ENCODE measurements at places on chromosomes 3 and 15. TPM values are rescaled to one million over a fixed set of nuclear protein-coding genes. Genes with fewer than 3 reads are reported as not detected.

GRCh38 chr3:169432708-169433432 lies 230.6 kb downstream of the MECOM start:
- peaks cover 27% of the 10 kb centered on the region for H3K4me1 ChIP-seq
- DNase-seq, result no peak
- H3K36me3 ChIP-seq, result no peaks in the 10 kb centered on the region

DNA sequence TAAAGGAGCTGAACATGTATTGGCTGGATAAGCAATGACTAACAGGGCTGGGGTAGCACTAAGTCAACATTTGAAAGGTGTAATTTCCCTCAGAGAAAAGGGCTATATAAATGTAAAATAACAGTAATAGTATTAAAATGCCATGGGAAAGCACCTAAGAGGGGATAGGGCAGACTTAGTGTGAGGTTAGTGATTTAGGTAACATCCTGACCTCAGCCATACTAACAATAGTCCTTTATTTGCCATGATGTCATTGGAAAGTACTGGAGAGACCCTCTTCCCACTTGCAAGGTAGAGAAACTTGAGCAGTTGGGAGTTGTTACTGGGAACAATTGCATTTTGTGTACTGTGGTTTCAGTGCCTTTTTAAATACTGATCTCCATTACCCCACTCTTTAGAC lies 103.4 kb downstream of the LSAMP start:
- H3K4me3 ChIP-seq, result no peak overlapping the region
- no peak overlapping the region for H3K27ac ChIP-seq
- no peaks in the 10 kb centered on the region for H3K27me3 ChIP-seq

GRCh38 chr15:85755471-85755870 lies 39.3 kb downstream of the KLHL25 start:
- DNase-seq, result no peak
- H3K36me3 ChIP-seq, result peaks cover 3% of the 10 kb centered on the region

- no peaks in the 10 kb centered on the region for H3K4me1 ChIP-seq
- no peak overlapping the region for H3K27ac ChIP-seq
- H3K27me3 ChIP-seq, result peaks cover 62% of the 10 kb centered on the region
- no peaks in the 10 kb centered on the region for H3K36me3 ChIP-seq
These were observed 12.7 kb downstream of the LCMT2 start for GRCh38 chr15:43317566-43318184.

Gene MAP1A
- 13.9 TPM for total RNA-seq

Data from mesothelial cell of epicardium (in vitro differentiated cells).